ENCODE measurements at places on chromosomes 3 and 15.

DNA sequence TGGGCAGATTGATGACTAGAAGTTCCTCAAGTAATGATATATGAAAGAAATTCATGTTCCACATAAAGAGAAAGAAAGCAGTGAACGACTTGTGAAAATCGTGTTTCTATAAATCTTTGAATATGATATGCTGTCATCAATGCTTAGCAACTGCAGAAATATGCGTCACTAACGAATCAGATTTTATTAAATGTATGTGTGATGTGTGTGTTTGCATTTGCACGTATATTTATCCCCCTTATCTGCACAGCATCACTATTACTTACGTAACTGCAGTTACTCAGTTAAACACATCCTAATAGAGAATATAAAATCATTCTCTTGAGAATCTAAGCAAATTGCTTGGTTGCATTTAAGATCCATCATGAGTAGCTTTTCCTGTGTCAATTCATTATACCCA lies 468.6 kb downstream of the FGF12 start:
- DNase-seq: no peak

GRCh38 chr3:48301800-48302166 lies 31.7 kb downstream of the SPINK8 start:
- DNase-seq: no peak

GRCh38 chr3:151387432-151387831 lies 2.9 kb upstream of the P2RY12 start:
- no peak for DNase-seq

- no peak for DNase-seq
These were observed 34.9 kb downstream of the TMEM45A start for GRCh38 chr3:100527347-100527735.

GRCh38 chr15:42499858-42500609 lies 4.6 kb downstream of the SNAP23 start:
- no peak for DNase-seq

GRCh38 chr3:155096303-155097008 lies 16.3 kb downstream of the MME start:
- DNase-seq: no peak
